Esophagus muscularis mucosa (tissue), 4 donors: ENCODE measurements at places on chromosomes 11 and 22. TPM values are rescaled to one million over a fixed set of nuclear protein-coding genes. Genes with fewer than 3 reads are reported as not detected.

DNA sequence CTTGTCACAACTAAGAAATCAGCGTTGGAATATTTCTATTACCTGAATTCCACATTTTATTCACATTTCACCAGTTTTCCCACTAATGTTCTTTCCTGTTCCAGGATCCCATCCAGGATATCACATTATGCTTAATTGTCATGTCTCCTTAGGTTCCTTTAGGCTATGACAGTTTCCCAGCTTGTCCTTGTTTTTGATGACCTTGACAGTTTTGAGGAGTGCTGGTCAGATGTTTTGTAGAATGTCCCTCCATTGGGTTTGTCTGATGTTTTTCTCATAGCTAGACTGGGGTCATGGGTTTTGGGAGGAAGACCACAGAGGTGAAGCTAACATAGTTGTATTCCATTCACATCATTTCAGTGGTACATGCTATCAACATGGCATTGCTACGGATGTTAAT is 80.8 kb upstream of the HEPHL1 start:
- no peak overlapping the region for H3K27ac ChIP-seq
- H3K4me1 ChIP-seq: no peaks in the 10 kb centered on the region
- no peaks in the 10 kb centered on the region for H3K27me3 ChIP-seq
- DNase-seq: no peak
- no peaks in the 10 kb centered on the region for H3K36me3 ChIP-seq
- no peak overlapping the region for H3K4me3 ChIP-seq

DNA sequence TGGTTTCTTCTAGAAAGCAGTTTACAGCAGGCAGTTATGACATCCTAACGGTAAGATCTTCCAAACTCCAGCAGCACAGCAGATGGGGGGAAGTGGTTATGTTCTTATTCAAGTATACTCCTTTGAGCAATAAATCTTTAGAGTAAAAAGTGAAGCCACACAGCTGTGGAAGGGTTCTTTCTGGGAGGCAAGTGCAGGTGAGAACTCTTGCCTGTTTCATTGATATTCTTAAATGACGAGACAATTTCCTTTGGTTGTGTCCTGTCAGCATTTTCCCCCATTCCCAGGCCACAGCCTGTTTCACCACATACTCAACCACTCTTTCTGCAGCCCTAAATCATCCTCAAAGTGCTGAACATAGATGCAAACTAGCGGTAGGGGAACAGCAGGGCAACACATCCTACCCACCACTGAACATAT is 207.3 kb upstream of the MTNR1B start:
- H3K27me3 ChIP-seq: no peaks in the 10 kb centered on the region
- DNase-seq: no peak
- no peaks in the 10 kb centered on the region for H3K4me1 ChIP-seq
- H3K4me3 ChIP-seq: no peak overlapping the region
- no peak overlapping the region for H3K27ac ChIP-seq

DNA sequence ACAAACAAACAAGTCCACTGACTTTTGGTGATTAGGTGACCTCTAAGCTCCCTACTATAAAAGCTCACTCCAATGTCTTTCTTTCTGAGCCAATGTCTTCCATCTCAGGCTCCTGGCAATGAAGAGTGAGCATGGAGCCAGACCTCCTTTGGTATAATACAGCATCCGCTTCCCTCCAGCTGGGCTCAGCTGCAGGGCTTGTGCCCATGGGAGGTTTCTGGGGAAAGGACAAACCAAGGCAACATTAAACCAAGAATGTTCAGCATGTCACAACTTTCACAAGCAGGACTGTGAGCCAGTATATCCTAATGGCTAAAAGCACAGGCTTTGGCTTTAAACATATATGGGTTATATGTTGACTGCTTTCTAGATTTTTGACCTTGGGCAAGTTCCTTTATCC is 58.8 kb downstream of the EHF start:
- no peaks in the 10 kb centered on the region for H3K4me1 ChIP-seq
- H3K36me3 ChIP-seq: no peaks in the 10 kb centered on the region
- H3K27ac ChIP-seq: no peak overlapping the region
- H3K4me3 ChIP-seq: no peak overlapping the region

DNA sequence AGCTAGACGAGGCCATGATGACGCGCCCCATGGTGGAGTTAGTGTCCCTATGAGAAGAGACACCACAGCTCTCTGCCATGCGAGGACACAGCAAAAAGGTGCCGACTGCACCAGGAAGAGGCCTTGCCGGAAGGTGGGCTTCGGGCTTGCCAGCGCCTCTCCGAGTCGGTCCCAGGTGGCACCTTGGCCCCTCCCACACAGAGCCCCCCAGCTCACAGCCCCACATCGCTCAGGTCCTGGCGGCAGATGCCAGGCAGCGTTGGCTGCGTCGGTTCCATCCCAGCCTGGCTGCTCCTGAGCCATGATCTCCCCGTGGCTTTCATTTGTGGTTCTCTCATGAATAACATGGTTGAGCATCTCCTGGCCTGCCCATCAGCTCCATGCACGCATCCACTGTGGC is 24.0 kb downstream of the CHID1 start:
- no peak overlapping the region for H3K4me3 ChIP-seq
- DNase-seq: no peak
- no peaks in the 10 kb centered on the region for H3K4me1 ChIP-seq
- H3K36me3 ChIP-seq: peaks cover 77% of the 10 kb centered on the region

DNA sequence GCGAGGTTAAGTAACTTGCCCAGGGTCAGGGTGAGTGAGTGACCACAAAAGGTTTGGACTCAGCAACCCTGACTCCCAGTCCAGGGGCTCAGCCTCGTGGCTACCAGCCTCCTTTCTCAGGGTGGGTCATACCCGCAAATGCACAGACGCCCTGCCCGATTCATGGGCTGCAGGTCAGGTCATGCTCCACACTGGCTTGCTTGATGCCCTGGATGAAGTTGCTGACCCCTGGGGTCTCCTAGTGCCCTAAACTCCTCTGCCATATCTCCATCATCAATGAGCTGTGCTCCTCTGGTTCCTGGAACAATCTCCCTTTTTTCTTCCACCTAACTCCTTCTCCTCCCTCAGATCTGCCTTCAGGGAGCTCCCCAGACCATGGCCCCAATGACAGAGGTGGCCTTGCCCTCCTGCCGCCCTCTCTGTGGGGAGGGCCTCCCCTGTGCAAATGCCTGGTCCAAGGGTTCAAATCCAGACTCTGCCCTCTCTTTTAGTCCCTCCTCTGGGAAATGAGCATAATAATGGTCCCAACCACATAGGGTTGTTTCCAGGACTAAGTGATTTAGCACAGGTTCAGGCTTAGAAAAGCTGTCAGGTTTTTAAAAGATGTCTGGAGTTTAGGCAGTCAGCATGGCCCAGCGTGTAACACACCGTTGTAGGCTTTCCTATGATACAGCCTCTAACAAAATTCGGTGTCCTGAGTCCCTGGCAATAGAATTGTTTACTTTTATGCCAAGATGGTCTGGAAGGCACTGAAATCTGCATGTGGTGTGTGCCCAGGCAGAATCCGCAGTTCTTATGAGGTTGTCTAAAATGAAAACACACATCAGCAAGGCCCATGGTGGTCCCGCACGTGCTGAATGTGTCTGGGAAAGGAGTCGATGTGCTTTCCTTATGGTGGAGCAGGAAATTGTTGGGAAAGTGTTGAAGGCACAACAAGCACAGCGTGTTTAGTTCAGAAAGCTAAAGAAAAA is 63.6 kb downstream of the CD82 start:
- no peaks in the 10 kb centered on the region for H3K36me3 ChIP-seq
- no peaks in the 10 kb centered on the region for H3K27me3 ChIP-seq
- no peak overlapping the region for H3K4me3 ChIP-seq
- peak overlapping the region; percentile 75 for H3K27ac ChIP-seq
- DNase-seq: peak; percentile 81
- H3K4me1 ChIP-seq: peaks cover 71% of the 10 kb centered on the region

DNA sequence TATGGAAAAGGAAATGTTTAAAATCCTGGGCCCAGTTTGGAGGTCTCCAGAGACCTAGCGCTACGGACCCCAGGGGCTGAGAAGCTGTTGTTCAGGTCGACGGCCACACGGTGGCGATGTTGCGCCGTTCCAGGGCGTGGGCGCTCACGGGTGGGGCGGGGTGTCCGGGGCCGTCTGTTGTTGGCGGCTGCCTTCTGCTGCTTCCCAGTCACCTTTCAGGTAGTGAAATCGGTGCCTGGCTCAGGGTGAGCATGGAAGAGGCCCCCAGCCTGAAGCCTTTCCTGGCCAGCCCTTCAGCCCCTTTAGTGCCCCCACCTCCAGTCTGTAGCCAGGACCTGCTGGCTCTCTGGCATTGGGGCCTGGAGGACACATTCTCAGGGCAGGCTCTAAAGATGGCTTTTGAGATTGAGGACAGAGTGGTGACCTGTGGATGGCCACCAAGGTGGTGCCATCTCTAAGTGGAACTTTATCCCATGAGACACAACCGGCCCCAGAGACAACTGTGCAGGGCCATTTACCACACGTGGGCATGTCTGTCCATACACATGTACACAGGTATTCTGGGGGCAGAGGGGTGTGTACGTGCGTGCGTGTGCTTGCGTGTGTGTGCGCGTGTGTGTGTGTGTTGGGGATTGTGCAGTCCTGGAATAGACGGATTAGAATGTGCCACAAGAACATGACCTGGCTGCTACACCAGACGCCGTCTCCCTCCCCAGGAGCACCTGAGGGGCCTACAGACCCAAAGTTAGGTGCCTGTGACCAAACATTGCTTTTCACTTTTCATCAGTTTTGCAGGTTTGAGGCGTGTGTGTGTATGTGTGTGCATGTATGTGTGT is 53.8 kb downstream of the ST14 start:
- peak; percentile 88 for DNase-seq
- no peaks in the 10 kb centered on the region for H3K27me3 ChIP-seq
- peaks cover 9% of the 10 kb centered on the region for H3K4me1 ChIP-seq
- H3K4me3 ChIP-seq: no peak overlapping the region

DNA sequence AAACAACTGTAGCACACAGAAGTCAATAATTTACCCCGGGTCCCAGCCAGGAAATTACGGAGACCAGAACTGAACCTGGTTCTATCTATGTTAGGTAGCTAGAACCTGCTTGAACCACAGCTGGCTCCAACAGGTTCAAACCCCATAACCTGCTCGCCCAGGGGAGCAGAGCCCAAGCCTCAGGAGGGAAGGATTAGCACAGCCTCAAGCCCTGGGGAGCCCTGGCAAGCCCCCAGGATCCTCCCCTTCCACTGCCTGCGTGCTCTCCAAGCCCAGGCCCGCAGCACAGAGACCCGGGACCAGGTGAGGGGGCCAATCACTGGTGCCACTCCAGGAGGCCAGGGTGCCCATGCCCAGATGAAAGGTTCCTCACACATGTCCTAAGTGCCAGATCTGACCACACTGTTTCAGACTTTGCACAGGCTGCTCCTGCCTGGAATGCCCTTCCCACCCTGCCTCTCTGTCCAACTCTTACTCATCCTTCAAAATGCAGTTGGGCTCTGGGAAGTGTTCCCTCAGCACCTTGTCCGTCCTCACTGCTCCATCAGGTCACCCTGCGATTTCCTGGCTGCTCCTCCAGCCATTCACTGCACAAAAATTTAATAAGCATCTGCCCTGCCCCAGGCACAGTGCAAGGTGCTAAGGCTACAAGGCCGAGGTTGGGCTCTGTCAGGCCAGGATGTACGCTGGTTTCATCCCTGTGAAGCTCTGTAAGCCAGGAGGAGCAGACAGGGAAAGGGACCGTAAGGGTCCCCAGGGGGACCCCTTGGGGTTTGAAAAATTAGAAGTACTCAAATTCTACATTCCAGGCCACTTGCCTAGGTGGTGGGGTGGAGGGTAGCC is 32.2 kb downstream of the ARRB1 start:
- no peak for DNase-seq
- no peaks in the 10 kb centered on the region for H3K27me3 ChIP-seq
- H3K27ac ChIP-seq: peak overlapping the region; percentile 74
- H3K4me3 ChIP-seq: no peak overlapping the region
- peaks cover 98% of the 10 kb centered on the region for H3K4me1 ChIP-seq
- H3K36me3 ChIP-seq: no peaks in the 10 kb centered on the region

GRCh38 chr11:61912991-61913698 is 4.2 kb downstream of the RAB3IL1 start:
- H3K27me3 ChIP-seq: no peaks in the 10 kb centered on the region
- H3K27ac ChIP-seq: peak overlapping the region; percentile 51
- peaks cover 88% of the 10 kb centered on the region for H3K4me1 ChIP-seq
- H3K36me3 ChIP-seq: no peaks in the 10 kb centered on the region

- no peak overlapping the region for H3K27ac ChIP-seq
- H3K27me3 ChIP-seq: no peaks in the 10 kb centered on the region
- H3K4me1 ChIP-seq: peaks cover 10% of the 10 kb centered on the region
- DNase-seq: no peak
- no peaks in the 10 kb centered on the region for H3K36me3 ChIP-seq
Measured at GRCh38 chr22:28597665-28598064, 82.0 kb downstream of the TTC28 start.

DNA sequence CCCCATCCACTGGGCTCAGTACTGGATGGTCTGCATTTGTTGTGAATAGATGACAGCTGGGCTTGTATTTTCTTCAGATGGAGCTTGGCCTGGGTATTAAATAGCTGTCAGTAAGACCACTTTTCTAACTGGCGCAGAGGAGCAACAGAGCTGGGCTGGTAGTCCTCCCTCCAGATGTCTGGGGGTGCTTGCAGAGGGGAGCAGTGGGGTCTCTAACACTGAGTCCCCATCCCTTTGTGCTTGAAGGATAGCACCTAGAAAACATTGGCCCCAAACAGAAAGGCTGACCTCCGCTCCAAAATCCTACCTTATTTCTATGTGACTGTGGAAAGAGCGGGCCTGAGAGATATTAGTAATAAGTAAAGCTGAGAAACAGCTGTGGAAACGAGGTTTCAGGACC is 131.6 kb upstream of the E2F8 start:
- H3K27me3 ChIP-seq: peaks cover 8% of the 10 kb centered on the region
- no peaks in the 10 kb centered on the region for H3K36me3 ChIP-seq
- no peak for DNase-seq
- H3K27ac ChIP-seq: no peak overlapping the region
- no peak overlapping the region for H3K4me3 ChIP-seq

GRCh38 chr11:34235189-34235588 is 122.6 kb downstream of the ABTB2 start:
- no peaks in the 10 kb centered on the region for H3K4me1 ChIP-seq
- no peak overlapping the region for H3K4me3 ChIP-seq
- no peak for DNase-seq
- H3K36me3 ChIP-seq: no peaks in the 10 kb centered on the region

GRCh38 chr22:37021710-37022482 is 2.4 kb downstream of the MPST start:
- H3K27me3 ChIP-seq: no peaks in the 10 kb centered on the region
- no peak for DNase-seq
- no peak overlapping the region for H3K27ac ChIP-seq
- no peak overlapping the region for H3K4me3 ChIP-seq
- H3K4me1 ChIP-seq: peaks cover 47% of the 10 kb centered on the region
- H3K36me3 ChIP-seq: peaks cover 53% of the 10 kb centered on the region

The TBX10 gene
- total RNA-seq: not detected

The GGTLC2 gene
- total RNA-seq: not detected

The ANKK1 gene
- 0.29 TPM for total RNA-seq

The OR56A4 gene
- total RNA-seq: not detected

The EIF3D gene
- 200 TPM for total RNA-seq
